ENCODE measurements at places on chromosomes 6 and 20.
A peak's percentile ranks its signal among the peaks of the same experiment; 100 is the strongest.

GRCh38 chr6:116008470-116009243, 52.0 kb downstream of the FRK start:
- no peak for DNase-seq

DNA sequence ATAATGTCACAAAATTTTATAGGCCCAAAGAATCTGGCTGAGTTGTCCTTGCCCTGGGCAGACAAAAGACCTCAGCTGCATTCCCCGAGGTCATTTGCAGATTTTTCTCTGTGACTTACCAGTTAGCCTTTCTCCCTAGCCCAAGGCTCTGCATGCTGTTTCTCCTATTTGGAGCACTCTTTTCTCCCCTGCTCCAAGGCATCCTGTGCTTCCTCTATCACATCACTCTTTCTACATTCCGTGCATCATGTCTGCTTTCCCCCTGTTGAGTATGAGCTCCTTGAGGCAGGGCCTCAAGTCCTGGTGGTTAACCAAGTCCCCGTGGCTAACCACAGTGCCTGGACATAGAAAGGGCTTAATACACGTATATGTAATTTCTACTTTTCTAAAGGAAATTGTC, 593 bp upstream of the GSTA3 start:
- DNase-seq: no peak

GRCh38 chr6:42142118-42142835, at the start of gene C6orf132:
Gene C6orf132 (minus strand): TSS chr6:42142620. CDS start chr6:42142444, 176 bp downstream.
- DNase-seq: peak; percentile 71

DNA sequence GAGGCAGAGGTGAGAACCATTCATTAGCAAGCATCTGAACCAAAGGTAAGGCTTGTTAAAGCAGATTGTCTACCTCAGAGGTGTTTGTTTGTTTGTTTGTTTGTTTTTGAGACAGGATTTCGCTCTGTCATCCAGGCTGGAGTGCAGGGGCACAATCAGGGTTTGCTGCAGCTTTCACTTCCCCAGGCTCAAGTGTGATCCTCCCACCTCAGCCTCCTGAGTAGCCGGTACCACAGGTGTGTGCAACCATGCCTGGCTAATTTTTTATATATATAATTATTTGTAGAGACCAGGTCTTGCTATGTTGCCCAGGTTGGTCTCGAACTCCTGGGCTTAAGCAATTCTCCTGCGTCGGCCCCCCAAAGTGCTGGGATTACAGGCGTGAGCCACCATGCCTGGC, 17.2 kb downstream of the CYP39A1 start:
- no peak for DNase-seq

GRCh38 chr20:24783631-24784492, 165.2 kb upstream of the CST7 start:
- DNase-seq: no peak

GRCh38 chr20:58485393-58485792, 29.8 kb downstream of the APCDD1L start:
- DNase-seq: no peak

- DNase-seq: peak; percentile 87
Measured at GRCh38 chr20:32091888-32092346, 17.6 kb upstream of the TM9SF4 start.

DNA sequence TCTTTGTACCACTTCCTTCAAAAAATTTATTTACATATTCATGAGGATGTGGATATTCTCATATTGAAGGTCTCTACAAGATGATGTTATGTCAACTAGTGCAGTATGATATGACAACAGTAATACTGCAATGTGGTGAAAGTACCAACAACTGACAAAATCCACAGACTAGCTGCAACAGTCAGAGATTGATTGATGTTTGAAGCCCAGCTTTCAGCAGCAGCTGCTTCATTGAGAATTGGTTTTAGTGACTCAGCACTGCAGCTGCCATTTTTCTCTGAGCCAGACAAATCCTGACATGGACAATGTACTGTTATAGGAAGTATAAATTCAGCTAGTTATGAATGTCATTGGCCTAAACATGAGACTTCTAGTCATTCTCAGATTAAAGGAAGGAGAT, 53.8 kb downstream of the PKIB start:
- DNase-seq: peak; percentile 28

GRCh38 chr6:111411046-111411445, 72.0 kb downstream of the REV3L start:
- DNase-seq: no peak
